Frontal cortex (tissue), 4 donors: ENCODE measurements at places on chromosomes 4 and X.
A peak's percentile ranks its signal among the peaks of the same experiment; 100 is the strongest.

DNA sequence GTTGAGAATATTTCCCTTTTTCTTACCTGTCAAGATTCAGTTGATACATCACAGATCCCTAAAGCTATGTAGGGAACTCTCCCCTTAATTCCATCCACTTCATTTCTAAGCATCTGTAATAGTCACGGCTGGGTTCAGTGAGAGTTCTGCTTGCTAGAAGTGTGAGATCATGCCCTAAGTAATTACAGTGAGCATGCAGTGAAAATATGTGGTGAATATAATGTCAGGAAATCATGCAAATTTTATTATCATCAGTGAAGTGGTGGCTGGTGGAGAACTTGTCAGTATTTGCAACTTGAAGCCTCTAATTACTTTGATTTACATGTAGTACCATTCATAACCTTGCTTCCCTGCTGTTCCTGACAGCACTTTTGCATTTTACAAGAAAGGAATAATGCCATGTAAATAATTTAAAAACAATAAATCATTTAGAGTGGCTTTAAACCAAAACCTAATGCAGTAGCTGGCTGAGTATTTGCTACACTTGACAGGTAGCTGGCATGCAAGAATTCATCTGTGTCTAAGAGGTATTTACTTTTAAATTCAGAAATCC lies 28.3 kb upstream of the CFAP299 start:
- DNase-seq, result no peak

DNA sequence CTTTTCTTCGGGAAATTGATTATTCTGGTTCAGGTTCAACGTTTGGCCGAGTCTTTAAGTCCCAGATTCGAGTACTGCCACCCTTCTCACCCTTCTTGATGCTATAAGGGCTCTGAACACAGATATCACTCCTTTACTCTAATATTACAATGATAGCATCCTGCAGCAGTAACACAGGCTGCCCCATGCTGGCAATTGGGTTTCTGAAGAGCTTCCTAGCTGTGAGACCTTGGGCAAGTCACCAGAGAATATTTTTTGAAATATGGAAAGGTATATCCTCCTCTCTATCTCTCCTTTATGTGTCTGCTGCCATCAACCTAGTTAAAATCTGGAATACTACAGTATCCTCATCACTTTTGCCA lies 297 bp upstream of the MTMR8 start:
- no peak for DNase-seq

DNA sequence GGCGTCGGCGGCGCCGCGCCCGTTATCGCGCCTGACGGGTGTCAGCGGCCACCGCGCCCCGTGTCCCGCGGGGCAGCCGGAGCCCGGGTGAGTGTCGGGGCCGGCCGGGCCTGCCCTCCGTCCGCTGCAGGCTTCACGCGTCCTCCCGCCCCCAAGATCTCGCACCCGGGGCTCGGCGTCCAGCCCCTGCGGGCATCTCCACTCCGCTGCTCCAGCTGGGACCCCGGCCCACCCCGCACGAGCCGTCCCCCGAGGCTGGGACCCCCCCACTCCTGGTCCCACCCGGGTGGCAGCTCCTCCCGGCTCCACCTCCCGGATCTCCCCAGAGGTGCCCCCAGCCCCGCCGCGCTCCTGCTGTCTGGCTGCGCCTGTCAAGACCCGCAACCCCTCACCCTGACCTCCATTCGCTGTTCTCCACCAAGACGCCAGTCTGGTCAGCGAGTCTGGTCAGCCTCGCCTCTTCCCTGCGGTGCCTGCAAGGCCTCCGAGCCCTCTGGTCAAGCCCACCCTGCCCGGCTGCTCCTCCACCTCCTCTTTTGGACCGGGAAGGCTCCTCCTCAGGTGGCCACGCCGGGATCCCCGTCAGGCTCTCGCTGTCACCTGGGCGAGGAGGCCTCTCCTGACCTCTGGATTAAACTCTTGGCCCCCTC lies 66.0 kb upstream of the NKX1-1 start:
- no peak for DNase-seq

- DNase-seq, result no peak
Observed at GRCh38 chr4:153483432-153484418, 17.6 kb downstream of the TMEM131L start.

- no peak for DNase-seq
Observed at GRCh38 chr4:34615315-34615714, 1629.0 kb downstream of the ARAP2 start.

DNA sequence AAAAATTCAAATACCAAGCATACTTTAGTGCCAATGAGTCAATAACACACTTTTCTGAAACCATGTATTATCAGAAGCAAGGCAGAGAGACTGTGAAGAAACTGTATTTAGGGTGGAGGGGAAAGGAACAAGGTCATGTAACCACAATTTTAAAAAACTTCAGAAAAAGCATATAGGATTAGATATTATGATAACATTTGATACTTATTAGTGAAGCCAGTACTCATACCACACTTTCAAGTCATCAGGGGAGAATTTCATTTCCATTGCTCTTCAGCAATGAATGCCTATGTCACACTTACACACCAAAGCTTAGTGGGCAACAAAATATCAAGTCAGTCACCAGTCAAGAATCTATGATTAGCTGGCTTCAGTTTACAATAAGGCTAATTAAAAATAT lies 602.2 kb downstream of the IL15 start:
- no peak for DNase-seq

GRCh38 chr4:15479089-15479912 lies 9.6 kb downstream of the CC2D2A start:
- peak; percentile 56 for DNase-seq

GRCh38 chr4:185532795-185533324 lies 2.4 kb downstream of the PDLIM3 start:
- DNase-seq, result no peak

GRCh38 chr4:138967313-138967712 lies 48.3 kb upstream of the NOCT start:
- DNase-seq, result no peak

GRCh38 chr4:47525154-47525819 lies 40.2 kb downstream of the ATP10D start:
- no peak for DNase-seq

- no peak for DNase-seq
Observed at GRCh38 chr4:26884486-26884988, 23.9 kb downstream of the STIM2 start.

DNA sequence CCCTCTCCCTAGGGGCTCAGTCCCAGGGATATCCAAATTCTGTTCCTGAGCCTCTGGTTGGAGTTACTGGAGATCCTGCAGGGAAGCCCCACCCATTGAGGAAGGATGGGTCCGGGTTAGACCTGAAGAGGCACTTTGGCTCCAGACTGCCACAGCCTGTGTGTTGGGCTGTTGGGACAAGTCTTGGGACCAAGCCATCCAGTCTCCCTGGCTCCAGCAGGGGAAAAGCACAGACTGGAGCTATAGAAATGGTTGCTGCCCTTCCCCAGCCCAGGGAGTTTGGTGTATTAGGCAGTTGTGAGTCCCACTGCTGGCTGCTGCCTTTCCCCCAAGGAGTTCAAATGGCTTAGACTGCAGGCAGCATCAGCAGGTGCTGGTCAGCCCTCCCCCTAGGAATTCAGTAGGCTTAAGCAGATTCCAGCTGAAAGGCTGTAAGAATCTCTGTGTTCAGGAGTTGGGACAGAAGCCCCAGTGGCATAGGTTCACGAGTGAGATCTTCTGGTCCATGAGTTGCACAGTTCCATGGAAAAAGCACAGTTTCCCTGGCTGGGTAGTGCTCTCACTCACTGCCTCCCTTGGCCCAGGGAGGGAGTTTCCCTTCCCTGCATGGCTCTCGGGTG lies 344.0 kb upstream of the EPHA5 start:
- no peak for DNase-seq

GRCh38 chr4:144787365-144788258 lies 141.7 kb downstream of the HHIP start:
- DNase-seq, result peak; percentile 17

- DNase-seq, result no peak
Observed at GRCh38 chrX:13985697-13986435, 43.8 kb downstream of the GEMIN8 start.

DNA sequence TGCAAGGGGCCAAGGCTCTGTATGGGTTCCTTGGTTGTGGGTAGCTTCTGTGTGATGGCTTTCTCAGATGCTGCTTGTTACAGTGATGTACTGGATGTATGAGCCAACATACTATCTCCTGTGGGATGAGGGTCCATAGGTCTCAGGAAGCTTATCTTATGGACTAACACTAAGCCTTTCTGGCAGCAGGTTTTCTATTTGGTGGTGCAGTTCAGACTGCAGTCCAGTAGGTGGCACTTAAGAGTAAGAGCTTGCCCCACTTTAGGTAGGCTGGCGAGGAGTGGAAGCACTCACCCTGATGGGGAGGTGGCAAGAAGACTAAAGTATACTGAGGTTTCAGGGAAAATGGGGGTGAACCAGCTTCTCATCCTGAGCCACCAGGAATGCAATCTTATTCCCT lies 306.7 kb upstream of the MAOA start:
- no peak for DNase-seq

DNA sequence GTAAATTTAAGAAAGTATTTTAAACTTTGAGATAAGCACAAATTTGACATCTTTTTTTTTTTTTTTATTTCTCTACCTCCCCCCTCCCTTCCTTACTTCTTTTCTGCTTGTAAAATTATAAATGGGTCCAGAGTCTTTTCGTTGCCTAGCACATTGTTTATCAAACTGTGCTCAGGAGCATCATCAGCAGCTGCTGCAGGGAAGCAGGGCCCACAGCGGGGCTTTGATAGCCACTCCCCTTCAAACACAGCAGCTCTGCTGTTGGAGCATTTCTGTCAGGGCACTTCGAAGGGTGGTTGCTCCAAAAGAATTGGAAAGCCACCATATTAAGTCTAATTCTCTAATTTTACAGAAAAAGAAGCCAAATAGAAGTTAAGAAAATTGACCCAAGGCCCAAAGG lies 588.3 kb downstream of the SPRY1 start:
- DNase-seq, result no peak

- no peak for DNase-seq
Observed at GRCh38 chr4:151049430-151049884, 34.4 kb upstream of the LRBA start.

DNA sequence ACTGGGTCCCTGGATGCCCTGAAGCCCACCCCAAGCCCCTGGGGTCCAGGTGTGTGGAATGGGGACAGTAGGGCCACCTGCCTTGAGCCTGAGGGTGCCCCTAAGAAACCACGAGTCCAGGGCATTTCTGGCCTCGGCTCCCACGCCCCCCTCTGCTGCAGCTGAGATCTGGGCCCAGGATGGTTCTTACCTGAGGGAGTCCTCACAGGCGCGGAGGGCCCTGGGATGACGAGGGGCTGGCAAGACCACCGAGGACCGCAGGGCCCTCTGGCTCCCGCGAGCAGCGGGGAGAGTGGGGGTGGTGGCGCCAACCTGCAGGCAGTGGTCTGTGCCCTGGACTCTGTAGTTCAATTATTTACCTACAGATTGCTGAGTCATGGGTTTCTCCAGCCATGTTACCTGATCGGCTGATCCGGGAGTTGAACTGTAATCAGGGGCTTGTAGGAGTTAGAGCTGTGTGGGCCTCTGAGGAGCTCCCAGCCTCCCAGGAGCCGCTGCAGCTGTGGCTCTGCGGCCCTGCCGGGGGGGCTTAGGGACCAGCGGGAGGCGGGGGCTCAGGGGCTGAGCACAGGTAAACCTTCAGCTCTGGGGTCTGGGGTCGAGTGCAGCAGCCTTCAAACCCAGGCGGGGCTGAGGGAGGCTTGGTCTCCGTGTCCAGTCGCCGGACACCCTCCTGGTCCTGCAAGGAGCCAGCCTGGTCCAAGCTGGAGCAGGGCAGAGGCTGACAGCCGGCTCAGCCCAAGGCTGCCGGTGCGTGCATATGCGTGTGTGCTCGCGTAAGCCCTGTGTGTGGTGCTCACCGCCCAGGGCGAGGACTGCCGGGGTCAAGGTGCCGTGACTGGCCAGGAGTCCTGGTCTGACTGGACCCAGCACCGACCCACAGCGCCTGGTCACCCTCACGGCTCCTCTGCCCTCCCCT lies at the start of gene SLC26A1:
TSS of gene SLC26A1 (minus strand) at position 294 of the 919 bp plus-strand sequence. CDS start 1,701 bp downstream, outside the sequence.
- DNase-seq, result no peak

DNA sequence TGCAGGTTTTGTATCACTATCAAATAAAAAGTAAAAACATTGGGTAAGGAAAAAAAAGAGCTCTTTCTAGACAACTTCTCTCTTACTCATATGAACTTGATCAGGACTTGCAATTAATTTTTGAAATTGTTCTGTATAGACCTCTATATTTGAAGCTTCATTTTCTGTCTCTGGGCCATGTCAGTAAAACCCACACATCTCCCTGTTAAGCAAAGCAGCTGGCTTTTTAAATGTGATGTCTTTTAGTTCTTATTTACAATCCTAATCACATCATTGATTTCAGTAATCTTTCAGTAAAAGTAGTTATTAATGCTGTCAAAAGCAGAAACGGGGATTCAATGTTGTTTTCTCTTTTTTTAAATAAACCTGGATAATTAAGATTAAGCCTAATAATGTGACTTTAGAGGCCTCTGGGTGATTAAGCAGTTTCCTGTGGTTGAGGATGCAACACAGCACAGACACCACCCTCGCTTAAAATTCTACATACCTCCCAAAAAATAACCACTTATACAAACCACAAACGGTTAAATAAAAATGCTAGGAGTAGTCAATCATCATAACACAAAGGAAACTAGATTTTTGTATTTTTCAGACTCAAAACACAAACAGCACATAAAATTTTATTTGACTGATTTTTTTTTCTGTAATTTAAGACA lies 5.2 kb upstream of the PCDH10 start:
- DNase-seq, result no peak

DNA sequence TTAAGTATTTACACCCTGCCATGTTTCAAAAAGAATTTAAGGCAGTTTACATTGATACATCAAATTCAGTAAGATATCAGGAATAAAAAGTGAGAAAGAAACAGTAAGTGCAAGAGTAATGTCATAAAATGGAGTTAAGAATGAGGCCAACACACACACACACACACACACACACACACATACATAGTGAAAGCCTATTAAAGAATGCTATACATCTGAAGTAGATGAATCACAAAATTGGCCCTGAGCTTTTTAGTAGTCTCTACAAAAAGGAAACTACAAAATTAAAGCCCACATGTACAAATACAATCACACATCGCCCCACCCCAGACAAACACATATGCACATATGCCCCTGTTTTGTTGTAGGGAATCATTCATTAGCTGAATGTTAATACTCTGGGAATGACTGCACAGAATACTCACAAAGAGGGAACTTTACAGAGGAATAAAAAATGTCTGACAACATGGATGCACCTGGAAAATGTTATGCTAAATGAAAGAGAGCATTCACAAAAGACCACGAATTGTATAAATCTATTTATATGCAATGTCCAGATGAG lies 428.8 kb downstream of the IL15 start:
- no peak for DNase-seq

DNA sequence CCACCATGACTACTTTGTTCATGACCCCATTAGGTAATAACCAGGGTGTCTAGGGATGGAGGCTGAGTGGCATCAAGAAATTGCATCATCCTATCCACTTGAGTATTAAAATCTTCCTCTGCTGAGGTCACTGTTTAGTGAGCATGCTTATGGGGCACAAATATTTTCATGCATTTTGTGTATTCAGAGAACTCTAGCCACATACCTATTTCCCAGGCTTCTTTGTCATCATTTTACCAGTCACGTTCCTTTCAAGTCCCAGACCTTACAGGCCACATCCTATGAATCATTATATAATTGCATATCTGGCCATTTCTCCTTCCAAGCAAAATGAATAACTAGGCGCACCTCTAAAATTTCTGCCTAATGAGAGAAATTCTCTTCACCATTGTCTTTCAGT lies 1882.9 kb upstream of the AGA start:
- no peak for DNase-seq

- no peak for DNase-seq
Observed at GRCh38 chr4:167052631-167053091, 181.6 kb downstream of the SPOCK3 start.

- DNase-seq, result no peak
Observed at GRCh38 chr4:777520-778262, 48.2 kb downstream of the CPLX1 start.
